Stimulated activated CD4-positive, alpha-beta T cell treated with anti-CD3 and anti-CD28 coated beads, Interleukin-1b, Interleukin-23, amount 100 ng/mL, for 48 hours (primary cell): ENCODE measurements at places on chromosomes 6 and 20.
A peak's percentile ranks its signal among the peaks of the same experiment; 100 is the strongest.

DNA sequence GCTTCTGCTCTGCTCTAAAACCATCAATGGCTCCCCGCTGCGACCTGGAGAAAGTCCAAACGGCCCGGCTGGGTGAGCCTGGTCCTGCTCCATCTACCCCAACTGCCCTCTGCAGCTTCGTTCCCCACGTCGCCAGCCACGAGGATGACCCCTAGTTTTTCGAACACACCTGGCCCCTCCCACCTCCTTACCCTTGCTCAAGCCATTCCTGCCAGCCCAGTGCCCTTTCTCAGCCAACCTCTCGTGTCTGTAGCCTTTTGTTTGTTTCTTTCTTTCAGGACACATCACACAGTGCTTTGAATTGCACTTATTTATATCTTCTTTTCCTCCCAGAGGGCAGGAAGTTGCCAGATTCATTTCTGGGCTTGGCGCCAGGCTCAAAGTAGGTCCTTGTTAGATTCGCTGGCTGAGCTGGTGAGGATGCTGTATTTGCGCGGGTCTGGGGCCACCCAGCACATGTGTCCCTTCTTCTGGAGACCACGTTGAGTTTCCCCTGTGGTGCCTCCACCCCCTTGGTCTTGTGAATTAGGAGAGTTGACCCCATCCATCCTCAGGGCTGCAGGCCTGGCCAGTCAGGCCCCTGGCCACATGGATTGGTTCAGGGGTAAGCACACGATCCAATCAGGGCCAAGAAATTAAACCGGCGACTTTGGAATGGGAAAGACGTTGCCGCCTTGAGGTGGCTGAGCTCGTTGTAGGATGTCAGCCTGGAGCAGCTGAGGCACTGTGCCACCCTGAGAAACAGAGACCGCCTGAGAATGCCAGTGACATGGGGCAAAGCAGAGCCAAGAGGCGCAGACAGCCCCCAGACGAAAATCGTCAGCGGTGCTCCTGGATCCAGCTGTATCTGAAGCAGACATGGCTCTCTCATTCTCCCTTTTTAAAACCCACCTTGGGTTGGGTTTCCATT lies 156.0 kb downstream of the CEBPB start:
- no peak for DNase-seq

GRCh38 chr6:116266803-116267202 lies 12.9 kb downstream of the TSPYL1 start:
- no peak for DNase-seq

GRCh38 chr20:914727-915498 lies 1.2 kb downstream of the ANGPT4 start:
- DNase-seq, result no peak

DNA sequence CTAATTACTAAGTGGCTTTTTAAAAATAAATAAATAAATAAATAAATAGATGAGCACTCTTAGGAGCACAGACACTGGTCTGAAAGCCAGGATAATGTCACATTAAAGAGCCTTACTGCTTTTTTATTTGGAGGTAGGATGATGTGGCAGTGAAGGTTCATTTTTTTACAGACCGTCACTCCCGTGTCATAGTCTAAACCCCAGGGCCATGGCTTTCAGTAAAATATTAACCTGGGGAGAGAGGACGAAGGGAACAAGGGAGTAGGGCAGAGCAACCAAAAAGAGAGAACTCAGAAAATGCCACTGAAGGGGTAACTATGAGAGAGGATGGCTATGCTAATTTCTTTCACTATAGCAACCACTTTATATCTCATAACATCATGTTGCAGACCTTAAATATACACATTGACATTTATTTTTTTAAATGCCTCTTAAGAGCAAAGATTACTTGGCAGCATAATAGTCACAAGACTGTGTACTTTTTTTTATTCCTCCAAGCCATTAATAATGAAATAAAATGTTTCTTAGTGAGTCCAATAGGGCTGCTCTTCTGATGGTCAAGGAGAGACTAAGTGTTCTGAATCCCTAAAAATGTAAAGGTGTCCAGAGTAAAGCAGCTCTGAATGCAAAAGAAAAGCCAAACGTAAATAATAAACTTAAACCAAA lies 100.9 kb upstream of the SIM1 start:
- no peak for DNase-seq

- DNase-seq, result peak; percentile 74
Observed at GRCh38 chr6:14144678-14145113, 27.1 kb downstream of the CD83 start.

GRCh38 chr20:47205577-47206123 lies 150.8 kb downstream of the ZMYND8 start:
- DNase-seq, result no peak

- DNase-seq, result no peak
Observed at GRCh38 chr6:4446982-4447381, 311.6 kb upstream of the ECI2 start.

DNA sequence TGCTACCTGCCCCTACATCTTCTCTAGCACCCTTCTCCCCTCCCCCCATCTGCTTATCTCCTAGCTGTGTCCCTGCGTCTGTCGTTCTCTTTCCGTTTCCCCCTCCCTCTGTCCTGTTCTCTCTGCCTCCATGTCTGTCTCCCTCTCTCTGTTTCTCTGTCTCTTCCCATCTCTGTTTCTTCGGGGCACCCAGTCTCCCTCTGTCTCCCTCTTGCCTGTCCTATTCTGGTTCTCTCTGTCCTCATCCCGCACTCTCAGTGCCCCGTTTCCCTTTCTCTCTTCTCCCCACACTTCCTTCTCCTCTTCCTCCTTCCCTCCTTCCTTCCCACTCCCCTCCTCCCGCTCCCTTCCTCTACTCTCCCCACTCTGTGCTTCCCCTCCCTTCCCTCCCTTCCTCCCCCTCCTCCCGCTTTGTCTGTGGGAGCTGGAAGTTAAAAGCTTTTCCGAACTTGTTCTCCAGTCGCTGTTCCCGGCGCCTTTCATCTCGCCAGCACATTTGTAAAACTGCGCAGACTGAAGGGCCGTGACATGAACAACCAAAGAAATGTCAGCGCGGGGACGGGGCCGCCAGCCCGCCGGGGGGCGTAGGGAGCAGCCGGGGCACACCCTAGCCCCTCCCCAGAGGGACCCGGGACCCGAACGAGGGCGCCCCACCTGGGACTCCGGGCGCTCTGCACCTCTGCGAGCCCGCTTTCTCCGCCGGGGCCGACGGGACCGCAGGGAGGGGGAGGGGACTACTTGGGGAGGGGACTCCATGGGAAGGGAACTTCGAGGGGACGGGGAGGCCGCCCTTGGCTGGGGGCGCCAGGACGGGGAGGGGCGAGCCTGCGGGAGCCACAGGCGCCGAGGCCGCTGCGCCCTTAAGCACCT lies 4.0 kb upstream of the CDH22 start:
- no peak for DNase-seq

- no peak for DNase-seq
Observed at GRCh38 chr6:141103246-141103645, 1029.5 kb upstream of the GJE1 start.

DNA sequence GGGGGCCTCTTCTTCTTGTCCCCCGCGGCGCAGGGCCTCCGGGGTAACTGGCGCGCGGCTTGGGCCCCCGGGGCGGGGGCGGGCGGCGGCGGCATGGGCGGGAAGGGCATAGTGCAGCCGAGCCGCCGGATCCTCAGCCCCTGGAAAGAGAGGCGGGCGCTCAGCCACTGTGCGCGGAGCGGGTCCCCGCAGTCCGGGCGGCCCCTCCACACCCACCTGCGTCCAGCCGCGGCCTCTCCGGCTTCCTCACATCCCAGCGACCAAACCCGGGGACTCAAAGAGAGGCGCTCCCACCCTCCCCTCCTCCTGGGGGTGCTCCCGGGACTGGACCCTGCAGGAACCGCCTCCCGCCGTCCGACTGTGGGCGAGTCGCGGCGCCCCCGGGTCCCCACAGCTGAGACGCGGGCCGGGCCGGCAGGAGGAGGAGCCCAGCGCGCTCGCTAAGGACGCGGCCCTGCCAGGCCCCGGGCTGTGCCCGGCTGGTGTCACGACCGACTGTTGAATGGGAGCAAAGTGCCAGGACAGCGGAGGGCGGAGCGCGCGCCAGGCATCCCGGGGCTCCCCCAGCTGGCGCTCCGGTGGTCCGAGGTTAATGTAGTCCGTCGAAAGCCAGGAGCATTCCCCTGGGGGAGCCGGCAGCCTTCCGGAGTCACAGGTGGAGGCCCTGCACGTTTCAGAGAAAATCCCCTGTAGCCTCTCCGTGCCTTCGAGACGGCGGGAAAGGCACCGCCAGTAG lies at the start of gene PRR18:
Gene PRR18 (minus strand): TSS at position 360 of the 736 bp plus-strand sequence. CDS start 250 bp downstream, at position 110.
- DNase-seq, result no peak

GRCh38 chr20:48459722-48460395 lies 367.9 kb downstream of the PREX1 start:
- DNase-seq, result no peak

DNA sequence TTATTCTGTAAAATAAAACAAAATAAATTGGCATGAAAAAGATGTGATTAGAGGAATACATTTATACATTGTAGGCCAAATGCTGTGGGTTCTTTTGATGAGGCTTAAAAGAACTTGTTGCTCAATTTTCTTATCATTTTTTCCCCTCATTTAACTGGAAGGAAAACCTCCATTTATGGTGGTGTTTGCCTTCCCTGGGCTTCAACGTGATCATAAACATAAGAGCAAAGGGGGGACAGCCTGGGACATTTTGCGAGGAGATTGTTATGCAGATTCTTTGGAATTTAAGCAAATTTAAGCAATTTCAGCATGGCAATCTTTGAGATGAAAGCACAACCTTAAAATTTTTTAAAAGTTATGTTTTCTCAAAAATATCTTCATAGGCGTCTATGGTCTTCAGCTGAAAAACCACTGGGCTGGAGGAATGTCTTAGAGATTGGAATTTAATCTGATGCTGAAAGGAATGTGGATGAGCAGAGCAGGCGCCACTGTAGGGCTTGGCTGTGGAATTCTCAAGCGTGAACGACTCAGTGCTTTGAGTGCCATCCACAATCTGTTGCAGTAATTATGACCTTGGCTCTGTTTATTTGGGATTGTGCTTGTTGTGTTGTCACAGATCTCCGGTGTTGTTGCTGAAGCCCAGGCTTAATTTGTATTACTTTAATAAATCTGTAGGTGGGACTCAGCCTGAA lies 149.4 kb upstream of the MLIP start:
- DNase-seq, result no peak

DNA sequence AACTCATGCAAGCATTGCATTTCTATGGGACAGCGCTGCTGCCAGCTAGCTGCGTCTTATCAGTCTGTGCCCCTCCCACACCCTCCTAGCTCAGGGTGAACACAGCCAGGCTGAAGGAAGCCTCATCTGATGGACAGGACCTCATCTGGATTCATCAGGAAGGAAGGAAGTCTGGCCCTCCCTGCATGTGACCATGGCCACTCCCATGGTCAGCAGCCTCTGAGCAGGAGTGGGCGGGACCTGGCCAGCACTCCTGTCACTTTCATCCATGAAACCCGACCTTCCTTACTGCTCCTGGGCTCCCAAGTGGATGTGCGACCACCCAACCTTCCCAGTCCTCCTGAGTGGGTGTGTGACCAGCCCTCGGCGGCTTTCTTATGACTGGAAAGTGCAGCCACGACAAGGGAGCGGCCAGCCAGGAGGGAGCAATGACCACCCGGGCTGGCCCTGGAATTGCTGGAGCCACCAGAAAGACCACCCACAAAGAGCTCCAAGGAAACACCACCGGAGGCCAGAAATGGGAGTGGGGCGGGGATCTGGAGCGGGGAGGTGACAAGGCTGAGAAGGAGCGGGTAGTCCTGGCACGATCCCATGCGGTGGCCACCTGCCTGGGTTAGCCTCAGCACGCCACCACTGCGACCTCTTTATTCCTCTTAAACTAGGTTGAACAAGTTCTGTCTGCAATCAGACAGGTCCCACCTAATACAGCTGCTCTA lies 241.2 kb downstream of the TTLL2 start:
- DNase-seq, result no peak

DNA sequence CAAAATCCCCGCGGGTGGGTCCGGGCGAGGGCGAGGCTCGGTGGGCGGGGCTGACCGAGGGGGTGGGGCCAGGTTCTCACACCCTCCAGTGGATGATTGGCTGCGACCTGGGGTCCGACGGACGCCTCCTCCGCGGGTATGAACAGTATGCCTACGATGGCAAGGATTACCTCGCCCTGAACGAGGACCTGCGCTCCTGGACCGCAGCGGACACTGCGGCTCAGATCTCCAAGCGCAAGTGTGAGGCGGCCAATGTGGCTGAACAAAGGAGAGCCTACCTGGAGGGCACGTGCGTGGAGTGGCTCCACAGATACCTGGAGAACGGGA lies 809 bp downstream of the HLA-G start:
- DNase-seq, result peak; percentile 20

DNA sequence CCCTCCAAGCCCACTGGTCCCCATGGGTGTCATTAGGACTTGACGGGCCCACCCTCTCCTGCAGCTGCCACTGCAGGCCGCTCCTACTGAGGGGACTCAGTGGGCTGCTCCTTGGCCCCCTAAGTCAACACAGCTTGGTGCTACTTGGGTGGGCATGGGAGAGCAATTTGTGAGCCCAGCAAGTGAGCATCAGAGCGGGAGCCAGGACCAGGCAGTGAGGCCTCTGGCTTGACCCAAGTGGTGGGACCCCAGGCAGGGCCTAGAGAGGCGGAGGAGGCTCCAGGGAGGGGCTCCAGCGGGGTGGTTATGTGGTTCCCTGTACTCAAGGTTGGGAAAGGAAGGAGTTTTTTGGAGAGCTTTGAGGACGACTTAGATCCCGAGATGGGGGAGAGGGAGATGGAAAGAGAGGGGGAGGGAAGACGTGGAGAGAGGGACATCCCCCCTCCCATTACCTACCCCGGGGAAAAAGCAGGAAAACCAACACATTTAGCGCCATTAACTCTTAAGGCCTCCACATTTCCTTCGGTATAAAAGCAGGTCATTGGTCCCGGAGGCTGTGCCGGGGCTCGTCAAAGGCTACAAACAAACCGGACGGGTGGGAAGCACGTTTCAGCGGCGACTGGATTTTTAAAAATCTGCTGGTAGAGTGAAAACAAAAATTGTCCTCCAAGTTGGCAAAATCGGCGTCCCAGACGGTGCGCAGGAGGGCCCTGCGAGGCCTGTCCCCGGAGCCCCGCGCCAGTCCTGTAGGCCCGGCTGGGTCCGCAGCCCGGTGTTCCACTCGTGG lies 8.8 kb downstream of the FOXC1 start:
- no peak for DNase-seq

- DNase-seq, result no peak
Observed at GRCh38 chr20:58984691-58985090, 3.6 kb downstream of the NELFCD start.

GRCh38 chr6:39516471-39516870 lies 194.0 kb upstream of the KCNK16 start:
- DNase-seq, result no peak

GRCh38 chr20:4066551-4066950 lies 51.2 kb upstream of the RNF24 start:
- no peak for DNase-seq

GRCh38 chr6:144585217-144585814 lies 300.2 kb downstream of the UTRN start:
- DNase-seq, result no peak

DNA sequence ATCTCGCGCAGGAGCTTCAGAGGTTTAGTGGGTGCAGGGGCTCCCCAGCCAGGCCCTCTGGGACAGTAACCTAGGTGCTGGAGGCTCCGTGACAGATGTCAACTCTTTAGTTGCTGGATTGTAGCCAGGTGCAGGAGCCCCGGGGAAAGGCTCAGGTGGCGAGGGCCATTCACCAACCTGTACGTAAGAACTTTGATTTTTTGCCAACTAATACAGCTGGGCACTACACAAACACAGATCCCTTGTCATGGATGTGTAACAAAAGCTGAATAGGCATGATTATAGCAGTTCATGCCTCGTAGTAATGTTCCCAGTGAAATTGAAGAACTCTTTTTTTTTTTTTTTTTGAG lies 82.6 kb downstream of the CDC5L start:
- DNase-seq, result no peak
